ENCODE measurements at places on chromosomes 3 and 15.
A peak's percentile ranks its signal among the peaks of the same experiment; 100 is the strongest.

GRCh38 chr15:87619161-87619960 is 637.2 kb downstream of the NTRK3 start:
- DNase-seq, result peak; percentile 77

GRCh38 chr15:79230766-79231165 is 51.8 kb upstream of the ANKRD34C start:
- DNase-seq, result no peak

- DNase-seq, result no peak
Measured at GRCh38 chr3:74921676-74922075, 307.2 kb upstream of the CNTN3 start.

DNA sequence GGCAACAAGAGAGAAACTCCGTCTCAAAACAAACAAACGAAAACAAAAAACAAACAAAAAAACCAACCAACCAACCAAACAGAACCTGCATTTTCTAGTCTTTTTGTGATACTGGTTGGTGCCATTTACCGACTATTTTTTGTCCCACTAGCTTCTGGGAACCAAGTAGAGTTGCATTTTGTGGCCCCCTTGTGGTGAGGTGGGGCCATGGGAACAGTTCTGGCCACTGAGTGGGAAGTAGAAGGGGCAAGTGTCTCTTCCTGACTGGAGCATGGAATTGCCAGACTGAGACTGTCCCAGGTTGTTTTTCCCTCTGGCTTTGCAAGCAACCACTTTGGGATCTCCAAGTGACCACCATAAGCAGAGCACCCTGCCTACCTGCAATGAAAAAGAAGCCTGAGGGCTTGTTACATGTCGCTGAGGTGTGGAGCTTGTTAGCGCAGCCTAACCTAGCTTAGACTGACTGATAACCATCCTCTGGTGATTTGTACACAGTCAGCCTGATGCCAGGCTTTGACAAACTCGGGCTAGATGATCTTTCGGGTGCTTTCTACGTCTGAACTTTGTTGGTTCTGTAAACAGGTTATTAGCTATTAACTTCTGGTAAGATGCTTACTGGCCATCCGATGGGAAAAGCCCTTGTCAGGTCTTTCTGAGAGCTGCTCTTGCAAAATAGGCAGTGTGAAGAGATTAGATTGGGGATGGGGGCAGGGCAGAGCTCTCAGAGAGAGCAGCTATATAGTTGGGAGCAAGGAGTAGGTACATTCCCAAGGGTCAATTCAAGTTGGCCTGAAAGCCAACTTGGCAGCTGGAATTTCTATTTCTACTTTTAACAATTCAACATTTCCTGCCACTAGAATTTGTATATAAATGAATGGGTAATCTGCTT is 172.2 kb downstream of the SSR3 start:
- no peak for DNase-seq
